Naive thymus-derived CD8-positive, alpha-beta T cell (primary cell): ENCODE measurements at places on chromosomes 1 and 21. TPM values are rescaled to one million over a fixed set of nuclear protein-coding genes. Genes with fewer than 3 reads are reported as not detected.

Gene PTPN22
- 26.6 TPM for total RNA-seq

Gene OLFML3
- 0.36 TPM for total RNA-seq

Gene MR1
- total RNA-seq, result 28.8 TPM

Gene ARV1
- total RNA-seq, result 13.4 TPM

Gene ATP1A2
- not detected for total RNA-seq

Gene PTGS2
- total RNA-seq, result not detected

Gene NPHS2
- total RNA-seq, result not detected

Gene OR2L5
- 0.23 TPM for total RNA-seq

Gene BACE2
- 1.4 TPM for total RNA-seq

Gene CD5L
- total RNA-seq, result not detected

Gene LYPD8
- total RNA-seq, result not detected

Gene FOXD3
- not detected for total RNA-seq

Gene AGT
- total RNA-seq, result not detected

Gene EPHA10
- total RNA-seq, result not detected

Gene FGR
- total RNA-seq, result 2.0 TPM

Gene LAPTM5
- total RNA-seq, result 585 TPM

Gene SFN
- 0.47 TPM for total RNA-seq

Gene RGS13
- not detected for total RNA-seq

Gene ADAM15
- 21.9 TPM for total RNA-seq

Gene FAM177B
- total RNA-seq, result 1.4 TPM

Gene SLAMF9
- total RNA-seq, result not detected

Gene CLCA4
- total RNA-seq, result 0.11 TPM

Gene COL11A1
- total RNA-seq, result not detected

Gene SPRR1B
- not detected for total RNA-seq

Gene MRPS14
- total RNA-seq, result 32.6 TPM

Gene CSMD2
- total RNA-seq, result not detected

Gene ADORA3
- total RNA-seq, result 0.62 TPM

Gene SPRR1A
- total RNA-seq, result not detected

Gene ECE1
- 51.7 TPM for total RNA-seq

Gene ADORA1
- total RNA-seq, result not detected

Gene KIF17
- total RNA-seq, result not detected

Gene PPFIA4
- total RNA-seq, result 1.4 TPM

Gene RGS18
- total RNA-seq, result not detected

Gene LDLRAD1
- total RNA-seq, result not detected

Gene CFHR1
- not detected for total RNA-seq

Gene ESRRG
- not detected for total RNA-seq

Gene LMOD1
- total RNA-seq, result not detected

Gene IFI44L
- total RNA-seq, result 0.69 TPM

Gene OPRD1
- total RNA-seq, result not detected

Gene TRABD2B
- total RNA-seq, result not detected

Gene ASPM
- 0.21 TPM for total RNA-seq

Gene ANGPTL7
- not detected for total RNA-seq

Gene OR2T11
- total RNA-seq, result not detected

Gene BSND
- total RNA-seq, result not detected

Gene OR2T29
- not detected for total RNA-seq

Gene OR2L8
- total RNA-seq, result not detected

Gene HPCAL4
- total RNA-seq, result 31.9 TPM

Gene ANGPTL3
- total RNA-seq, result not detected

Gene RHD
- not detected for total RNA-seq

Gene FCGR2B
- total RNA-seq, result 3.5 TPM

Gene LEMD1
- total RNA-seq, result not detected

Gene LHX4
- total RNA-seq, result not detected

Gene ADGRL2
- not detected for total RNA-seq

Gene TNFRSF14
- 190 TPM for total RNA-seq

Gene CD1E
- total RNA-seq, result not detected

Gene GPBP1L1
- 193 TPM for total RNA-seq

Gene KCNJ10
- total RNA-seq, result not detected

Gene RGS1
- total RNA-seq, result 0.58 TPM
